ENCODE measurements at places on chromosomes 6 and 20. TPM values are rescaled to one million over a fixed set of nuclear protein-coding genes. Genes with fewer than 3 reads are reported as not detected.

DNA sequence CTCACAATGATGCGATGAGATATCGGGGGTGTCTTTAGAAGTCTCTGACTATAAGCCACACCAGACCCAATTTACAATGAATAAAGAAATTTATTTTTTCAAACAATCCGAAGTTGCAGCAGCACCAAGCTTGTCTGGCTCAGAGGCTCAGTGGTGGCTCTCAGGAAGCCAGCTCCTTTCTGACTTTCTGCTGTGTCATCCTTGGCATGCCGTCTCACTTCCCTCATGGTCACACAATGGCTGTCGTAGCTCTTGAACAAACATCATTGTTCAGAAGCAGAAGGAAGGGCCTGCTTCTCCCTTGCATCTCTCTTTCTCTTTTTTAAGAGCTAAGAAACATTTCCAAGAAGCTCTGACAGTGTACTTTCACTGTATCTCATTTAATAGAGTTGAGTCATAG, 299.0 kb downstream of the DOK5 start:
- DNase-seq: no peak
- no peaks in the 10 kb centered on the region for H3K27me3 ChIP-seq
- no peak overlapping the region for H3K4me3 ChIP-seq
- H3K36me3 ChIP-seq: no peaks in the 10 kb centered on the region
- no peaks in the 10 kb centered on the region for H3K4me1 ChIP-seq

Gene LINC00237
- not detected for total RNA-seq

- DNase-seq: no peak
- H3K4me1 ChIP-seq: no peaks in the 10 kb centered on the region
- H3K4me3 ChIP-seq: no peak overlapping the region
- H3K27ac ChIP-seq: no peak overlapping the region
- no peaks in the 10 kb centered on the region for H3K36me3 ChIP-seq
Measured at GRCh38 chr6:56628105-56628504, 14.6 kb downstream of the DST start.

GRCh38 chr20:49216991-49217578, 2.1 kb upstream of the DDX27 start:
- no peak overlapping the region for H3K4me3 ChIP-seq
- no peaks in the 10 kb centered on the region for H3K27me3 ChIP-seq
- DNase-seq: peak; percentile 90
- no peaks in the 10 kb centered on the region for H3K36me3 ChIP-seq
- no peaks in the 10 kb centered on the region for H3K4me1 ChIP-seq
- no peak overlapping the region for H3K27ac ChIP-seq

DNA sequence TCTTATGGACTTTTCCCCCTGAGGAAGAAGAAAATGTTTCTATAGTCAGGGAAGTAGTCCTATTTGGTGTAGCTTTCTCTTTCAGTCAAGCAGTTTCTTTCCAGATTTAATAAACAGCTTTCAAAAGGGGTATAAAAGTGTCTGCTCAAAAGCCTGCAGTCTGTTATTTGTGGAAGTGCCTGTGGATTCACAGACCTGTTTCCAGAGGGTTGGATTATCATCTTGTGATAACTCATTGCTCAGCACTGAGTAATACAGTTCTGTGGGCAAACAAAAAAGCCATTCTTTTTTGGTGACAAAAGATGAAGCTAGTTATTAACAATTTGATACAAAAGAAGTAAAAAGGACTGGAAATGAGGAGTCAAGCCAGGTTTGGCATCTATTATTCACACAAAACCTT, 358.2 kb upstream of the ID4 start:
- no peaks in the 10 kb centered on the region for H3K27me3 ChIP-seq
- H3K4me3 ChIP-seq: no peak overlapping the region

DNA sequence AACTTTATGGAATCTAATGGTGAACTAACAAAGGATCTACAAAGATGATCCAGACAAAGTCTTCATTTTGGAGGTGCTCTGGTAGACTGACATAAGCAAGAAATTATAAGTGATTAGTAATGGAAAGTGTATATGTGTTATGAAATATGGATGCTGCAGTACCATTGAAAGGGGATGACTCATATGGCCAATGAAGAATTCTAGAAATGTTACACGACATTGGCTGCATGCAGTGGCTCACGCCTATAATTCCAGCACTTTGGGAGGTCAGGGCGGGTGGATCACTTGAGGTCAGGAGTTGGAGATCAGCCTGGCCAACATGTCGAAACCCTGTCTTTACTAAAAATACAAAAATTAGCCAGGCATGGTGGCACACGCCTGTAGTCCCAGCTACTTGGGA, 23.5 kb downstream of the CFAP206 start:
- H3K27ac ChIP-seq: no peak overlapping the region
- no peak for DNase-seq
- no peaks in the 10 kb centered on the region for H3K36me3 ChIP-seq

Gene C6orf118
- 2.8 TPM for total RNA-seq

- H3K36me3 ChIP-seq: no peaks in the 10 kb centered on the region
- no peaks in the 10 kb centered on the region for H3K27me3 ChIP-seq
- no peak for DNase-seq
- no peak overlapping the region for H3K27ac ChIP-seq
Measured at GRCh38 chr6:154996841-154997311, 1.8 kb downstream of the TIAM2 start.

Gene TRAPPC3L
- total RNA-seq: not detected

Gene CLIC5
- total RNA-seq: 1.5 TPM

DNA sequence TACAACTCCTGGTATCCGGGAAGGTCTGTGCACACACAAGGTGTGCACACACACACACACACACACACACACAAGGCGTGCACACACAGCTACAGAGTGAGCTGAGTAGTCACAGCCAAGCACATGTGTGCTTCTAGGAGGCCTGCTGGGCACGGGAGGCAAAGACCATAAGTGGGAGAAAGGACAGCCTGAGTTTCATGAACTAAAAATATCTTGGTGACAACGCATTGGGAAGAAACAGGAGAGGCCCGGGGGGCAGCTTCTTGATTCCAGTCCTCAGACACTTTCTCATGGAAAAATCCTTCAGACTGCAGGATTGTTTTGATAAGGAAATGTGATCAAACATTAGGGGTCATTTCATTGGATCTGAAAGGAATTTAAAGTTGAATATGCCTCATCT, 2.6 kb downstream of the TRAF3IP2 start:
- peak overlapping the region; percentile 97 for H3K27ac ChIP-seq
- H3K27me3 ChIP-seq: no peaks in the 10 kb centered on the region
- peak overlapping the region; percentile 53 for H3K4me3 ChIP-seq
- H3K36me3 ChIP-seq: no peaks in the 10 kb centered on the region
- DNase-seq: peak; percentile 49
- peaks cover 19% of the 10 kb centered on the region for H3K4me1 ChIP-seq

Gene LY6G6C
- total RNA-seq: not detected

Gene TPX2
- 32.4 TPM for total RNA-seq

Gene TBXT
- total RNA-seq: not detected

DNA sequence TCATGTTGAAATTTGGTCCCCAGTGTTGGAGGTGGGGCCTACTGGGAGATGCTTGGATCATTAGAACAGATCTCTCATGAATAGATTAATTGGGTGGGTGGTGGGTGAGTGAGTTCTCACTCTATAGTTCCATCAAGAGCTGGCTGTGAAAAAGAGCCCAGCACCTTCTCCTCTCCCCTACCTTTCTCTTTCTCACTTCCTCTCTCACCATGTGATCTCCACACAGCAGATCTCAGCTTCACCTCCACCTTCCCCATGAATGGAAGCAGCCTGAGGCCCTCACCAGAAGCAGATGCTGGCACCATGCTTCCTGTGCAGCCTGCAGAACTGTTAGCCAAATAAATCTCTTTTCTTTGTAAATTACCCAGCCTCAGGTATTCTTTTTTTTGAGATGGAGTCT, 12.9 kb upstream of the GMNN start:
- no peaks in the 10 kb centered on the region for H3K36me3 ChIP-seq
- no peaks in the 10 kb centered on the region for H3K27me3 ChIP-seq
- no peak for DNase-seq
- no peak overlapping the region for H3K4me3 ChIP-seq
- no peak overlapping the region for H3K27ac ChIP-seq

DNA sequence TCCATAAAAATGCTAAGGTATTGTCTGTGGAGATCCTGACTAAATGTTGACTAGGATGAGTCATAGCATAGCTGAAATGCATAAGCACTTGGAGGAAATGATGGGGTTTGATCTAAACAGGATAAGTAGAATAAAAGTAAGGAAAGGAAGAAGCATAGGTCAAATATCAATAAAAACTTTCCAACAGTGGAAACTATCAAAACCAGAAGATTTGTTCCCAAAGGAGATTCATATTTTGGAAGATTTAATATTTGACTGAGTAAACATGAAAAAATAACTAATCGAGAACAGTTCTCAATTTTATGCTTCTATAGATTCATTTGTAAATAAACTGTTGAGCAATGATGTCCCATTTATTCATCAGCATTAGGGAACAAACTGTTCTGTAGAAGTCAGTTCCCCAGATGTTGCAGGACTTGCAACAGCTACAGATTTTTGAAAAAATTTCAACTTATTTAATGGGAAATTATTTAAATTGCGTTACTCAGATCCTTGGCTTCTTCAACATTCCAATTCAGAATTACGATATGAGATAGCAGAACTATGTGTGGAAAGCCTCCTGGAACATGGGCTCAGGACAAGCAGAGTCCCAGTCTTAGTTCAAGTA, 133.7 kb upstream of the TBX18 start:
- no peak overlapping the region for H3K4me3 ChIP-seq
- DNase-seq: no peak
- no peaks in the 10 kb centered on the region for H3K27me3 ChIP-seq
- H3K27ac ChIP-seq: no peak overlapping the region

Gene MACROD2
- 9.7 TPM for total RNA-seq

Gene MPIG6B
- not detected for total RNA-seq

Gene C4B
- 50.5 TPM for total RNA-seq

- no peak for DNase-seq
- H3K4me3 ChIP-seq: no peak overlapping the region
- H3K36me3 ChIP-seq: no peaks in the 10 kb centered on the region
- H3K27me3 ChIP-seq: no peaks in the 10 kb centered on the region
- no peaks in the 10 kb centered on the region for H3K4me1 ChIP-seq
- H3K27ac ChIP-seq: no peak overlapping the region
Measured at GRCh38 chr20:63911176-63911575, 16.2 kb downstream of the DNAJC5 start.

GRCh38 chr20:46215913-46216707, 92.2 kb downstream of the CDH22 start:
- no peak overlapping the region for H3K4me3 ChIP-seq
- H3K27ac ChIP-seq: no peak overlapping the region
- no peaks in the 10 kb centered on the region for H3K36me3 ChIP-seq
- H3K27me3 ChIP-seq: no peaks in the 10 kb centered on the region

- no peaks in the 10 kb centered on the region for H3K36me3 ChIP-seq
- no peak overlapping the region for H3K4me3 ChIP-seq
- no peaks in the 10 kb centered on the region for H3K4me1 ChIP-seq
- DNase-seq: no peak
- H3K27ac ChIP-seq: no peak overlapping the region
Measured at GRCh38 chr6:100338090-100338489, 126.6 kb downstream of the SIM1 start.

- H3K27ac ChIP-seq: no peak overlapping the region
- H3K4me1 ChIP-seq: no peaks in the 10 kb centered on the region
- no peaks in the 10 kb centered on the region for H3K27me3 ChIP-seq
Measured at GRCh38 chr6:140355476-140355875, 981.0 kb upstream of the CITED2 start.

DNA sequence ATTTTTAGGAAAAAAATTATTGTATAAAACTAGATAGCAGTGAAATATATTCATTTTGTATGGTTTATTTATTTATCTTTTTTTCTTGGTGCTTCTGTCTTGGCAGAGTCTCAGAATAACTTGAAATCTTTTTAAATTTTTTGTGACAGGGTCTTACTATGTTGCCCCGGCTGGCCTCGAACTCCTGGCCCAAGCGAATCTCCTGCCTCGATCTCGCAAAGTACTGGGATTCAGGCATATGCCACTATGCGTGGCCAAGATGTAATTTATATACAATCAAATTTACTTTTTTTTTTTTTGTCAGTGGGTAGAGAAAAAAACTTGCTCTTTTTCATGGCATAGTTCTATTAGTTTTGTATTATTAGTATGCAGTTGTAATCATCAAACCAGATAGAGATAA, 13.7 kb downstream of the CBFA2T2 start:
- H3K36me3 ChIP-seq: no peaks in the 10 kb centered on the region
- no peak overlapping the region for H3K27ac ChIP-seq
- no peak for DNase-seq
- H3K4me3 ChIP-seq: no peak overlapping the region
- no peaks in the 10 kb centered on the region for H3K27me3 ChIP-seq

Gene ZBTB12
- total RNA-seq: not detected

Gene F13A1
- total RNA-seq: 4.1 TPM

DNA sequence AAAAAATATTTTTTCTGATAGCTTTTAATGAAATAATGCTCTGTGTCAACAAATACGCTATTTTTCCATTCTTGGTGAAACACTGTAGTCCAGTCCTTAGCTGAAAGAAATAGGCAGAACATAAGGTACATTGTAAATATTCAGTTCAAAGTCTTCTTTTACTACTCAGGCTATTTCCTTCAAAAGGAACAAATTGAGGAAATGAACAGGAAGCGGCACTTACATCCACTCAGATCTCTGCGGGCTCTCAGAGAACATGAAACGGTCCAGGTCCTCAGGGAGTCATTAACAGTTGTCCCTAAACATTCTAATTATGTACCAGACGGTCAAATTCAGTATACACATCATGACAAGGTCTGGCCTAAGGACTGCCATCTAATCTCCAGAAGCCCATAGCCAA, 212.6 kb downstream of the KIF16B start:
- H3K27me3 ChIP-seq: no peaks in the 10 kb centered on the region
- no peak overlapping the region for H3K4me3 ChIP-seq
- no peak for DNase-seq
- H3K27ac ChIP-seq: no peak overlapping the region
- no peaks in the 10 kb centered on the region for H3K4me1 ChIP-seq

DNA sequence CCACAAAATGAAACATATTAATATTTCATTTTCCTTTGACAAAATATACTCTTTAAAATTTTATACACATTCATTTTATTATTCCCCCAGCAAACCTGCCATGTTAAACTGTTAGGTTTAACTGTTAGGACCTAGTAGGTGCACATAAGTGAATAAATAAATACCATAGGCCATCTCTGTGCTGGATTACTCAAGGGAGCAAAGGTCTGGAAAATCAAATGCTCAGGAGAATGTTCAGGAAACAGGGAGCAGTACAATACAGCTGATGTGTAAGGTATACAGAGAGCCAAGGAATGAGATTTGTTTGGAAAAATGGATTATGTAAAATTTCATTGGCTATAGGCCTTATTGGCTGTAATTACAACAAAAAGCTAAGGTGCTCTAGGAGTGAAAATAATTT, 339.3 kb downstream of the BCKDHB start:
- H3K27me3 ChIP-seq: no peaks in the 10 kb centered on the region
- H3K27ac ChIP-seq: no peak overlapping the region
- no peak for DNase-seq
- H3K4me1 ChIP-seq: no peaks in the 10 kb centered on the region
- H3K4me3 ChIP-seq: no peak overlapping the region
- H3K36me3 ChIP-seq: no peaks in the 10 kb centered on the region

Gene TSHZ2
- 50.1 TPM for total RNA-seq

GRCh38 chr6:40585651-40586269, 1.4 kb downstream of the LRFN2 start:
- DNase-seq: no peak
- H3K36me3 ChIP-seq: no peaks in the 10 kb centered on the region
- H3K27ac ChIP-seq: no peak overlapping the region
- no peaks in the 10 kb centered on the region for H3K4me1 ChIP-seq
- H3K27me3 ChIP-seq: no peaks in the 10 kb centered on the region
- H3K4me3 ChIP-seq: no peak overlapping the region
